ENCODE measurements at places on chromosomes 5 and 9.

- no peak for DNase-seq
Measured at GRCh38 chr9:83754383-83754977, 46.7 kb upstream of the UBQLN1 start.

- DNase-seq = no peak
Measured at GRCh38 chr9:76198336-76198735, 195.9 kb downstream of the RFK start.

DNA sequence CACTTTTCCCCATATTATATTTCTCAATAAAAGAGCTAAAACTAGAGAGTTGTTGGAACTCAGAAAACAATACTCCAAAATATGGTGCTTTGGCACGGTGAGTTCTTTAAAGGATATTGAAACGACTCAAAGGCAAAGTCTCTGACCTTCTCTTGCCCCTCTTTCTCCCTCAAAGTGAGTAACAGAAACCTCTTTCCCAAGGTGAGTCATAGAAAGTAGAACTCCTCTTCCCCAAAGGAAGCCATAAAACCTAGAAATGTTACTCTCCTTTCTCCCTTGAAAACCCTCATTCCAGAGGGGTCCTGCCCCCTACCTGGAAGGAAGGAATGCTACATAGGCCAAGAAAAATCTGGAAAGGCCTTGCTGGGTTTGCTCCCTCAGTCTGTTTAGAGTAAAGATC, 47.5 kb downstream of the RAPGEF6 start:
- no peak for DNase-seq

DNA sequence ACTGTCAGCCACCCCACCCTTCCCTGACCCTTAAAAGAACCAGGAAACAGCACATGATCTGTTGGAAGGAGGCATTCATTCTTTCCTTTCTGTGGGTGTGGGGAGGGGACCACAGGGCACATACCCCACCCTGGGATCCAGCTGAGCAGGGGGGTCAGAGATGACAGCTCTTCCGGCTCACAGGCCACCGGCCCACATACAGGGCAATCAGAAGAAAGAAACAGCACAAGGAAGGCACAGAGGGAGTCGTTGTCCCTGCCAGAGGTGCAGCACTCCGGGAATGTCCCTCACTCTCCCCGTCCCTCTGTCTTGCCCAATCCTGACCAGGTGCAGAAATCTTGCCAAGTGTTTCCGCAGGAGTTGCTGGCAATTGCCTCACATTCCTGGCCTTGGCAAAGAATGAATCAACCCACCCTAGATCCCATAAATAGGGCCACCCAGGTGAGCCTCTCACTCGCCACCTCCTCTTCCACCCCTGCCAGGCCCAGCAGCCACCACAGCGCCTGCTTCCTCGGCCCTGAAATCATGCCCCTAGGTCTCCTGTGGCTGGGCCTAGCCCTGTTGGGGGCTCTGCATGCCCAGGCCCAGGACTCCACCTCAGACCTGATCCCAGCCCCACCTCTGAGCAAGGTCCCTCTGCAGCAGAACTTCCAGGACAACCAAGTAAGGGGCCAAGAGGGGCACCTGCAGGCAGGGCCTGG, at the start of gene LCN2:
LCN2 (plus strand) TSS at position 453 of the 701 bp plus-strand sequence; CDS start at position 526, 73 bp downstream.
- DNase-seq = no peak

DNA sequence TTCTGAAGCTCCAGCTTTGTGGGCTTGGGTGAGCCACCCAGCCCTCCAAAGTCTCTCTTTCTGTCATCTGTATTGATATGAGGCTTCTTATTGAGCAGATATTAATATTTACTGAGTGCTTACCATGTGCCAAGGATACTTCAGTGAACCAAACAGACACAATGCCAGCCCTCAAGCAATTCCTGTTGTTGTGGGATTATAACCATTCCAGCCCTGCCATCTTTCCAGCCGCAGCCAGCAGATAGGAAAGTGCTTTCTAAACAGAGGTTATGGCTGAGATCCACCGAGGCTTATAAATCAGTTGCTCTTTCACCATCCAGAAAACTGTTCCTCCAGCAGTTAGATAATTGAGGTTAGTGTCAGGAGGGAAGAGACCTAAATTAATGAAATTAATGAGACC, 137.7 kb upstream of the ALDH1B1 start:
- DNase-seq = no peak

DNA sequence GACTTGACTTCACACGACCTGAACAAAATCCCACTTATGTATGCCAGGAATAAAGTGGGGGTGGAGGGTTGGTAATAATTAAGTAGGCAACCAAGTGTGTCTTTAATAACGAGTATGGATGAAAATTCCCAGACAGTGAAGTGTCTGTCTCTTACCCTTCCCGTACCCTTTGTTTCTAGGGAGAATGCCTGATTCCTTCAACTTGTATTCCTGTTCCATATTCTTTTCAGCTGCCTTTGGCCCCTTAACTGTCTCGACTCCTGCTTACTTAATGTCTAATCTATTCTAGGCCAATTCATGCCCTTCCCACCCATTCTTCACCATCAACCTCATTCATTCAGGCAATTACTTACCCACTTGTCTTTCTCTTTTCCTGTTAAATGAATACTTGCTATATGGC, 380.5 kb downstream of the RAB3C start:
- no peak for DNase-seq

GRCh38 chr5:2917524-2917923, 166.0 kb upstream of the IRX2 start:
- DNase-seq = no peak

DNA sequence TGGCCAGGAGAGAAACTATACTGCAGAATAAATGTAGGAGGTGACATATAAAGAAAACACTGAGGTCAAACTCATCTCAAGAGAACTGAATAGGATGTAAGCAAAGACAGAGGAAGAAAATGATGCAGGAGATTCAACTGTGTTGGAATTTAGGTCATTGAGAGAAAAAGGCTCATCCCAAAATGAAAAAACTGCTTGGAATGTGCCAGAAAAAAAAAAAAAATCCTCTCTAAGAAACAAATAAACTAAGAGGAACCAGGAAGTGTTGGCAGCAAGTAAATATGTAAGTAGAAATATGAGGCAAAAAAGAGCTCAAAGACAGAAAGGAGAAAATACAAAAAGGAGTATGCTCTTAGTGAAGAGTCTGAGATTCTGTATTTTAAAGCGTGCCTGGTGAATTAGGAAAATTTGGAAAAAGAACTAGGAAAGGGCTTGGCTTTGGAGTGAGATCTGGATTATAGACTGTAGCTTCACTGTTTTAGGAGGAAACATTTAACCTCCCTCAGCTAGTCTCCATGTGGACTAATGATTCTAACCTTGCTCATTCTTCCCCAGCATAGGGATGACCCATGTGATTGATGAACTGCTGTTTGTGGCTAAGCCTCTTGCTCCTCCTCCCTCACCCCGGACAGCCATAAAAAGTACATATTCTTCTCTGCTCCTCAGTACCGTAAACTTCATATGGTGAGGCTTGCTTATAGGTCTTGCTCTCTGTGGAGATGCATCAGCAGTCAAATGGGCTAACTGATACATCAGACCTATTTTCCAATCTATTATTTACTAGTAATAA, 185.6 kb upstream of the POU5F2 start:
- DNase-seq = no peak

DNA sequence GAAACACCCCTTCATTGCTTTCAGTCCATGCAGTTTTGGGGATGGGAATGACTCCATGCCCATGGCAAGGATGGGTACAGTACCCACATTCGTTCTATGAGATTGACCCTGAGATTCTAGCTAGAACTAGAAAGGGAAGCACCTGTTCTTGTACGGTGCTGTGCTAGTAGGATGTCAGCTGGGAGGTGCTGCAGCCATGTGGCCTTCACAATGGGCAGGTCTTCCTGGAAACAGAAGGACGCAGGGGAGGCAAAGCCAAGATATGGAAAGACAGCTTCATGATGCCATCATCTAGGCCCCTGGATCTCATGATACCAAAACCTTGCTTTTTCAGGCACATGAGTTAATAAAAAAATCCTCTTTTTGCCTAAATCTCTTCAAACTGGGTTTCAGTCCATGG, 10.5 kb upstream of the FGF1 start:
- DNase-seq = no peak

DNA sequence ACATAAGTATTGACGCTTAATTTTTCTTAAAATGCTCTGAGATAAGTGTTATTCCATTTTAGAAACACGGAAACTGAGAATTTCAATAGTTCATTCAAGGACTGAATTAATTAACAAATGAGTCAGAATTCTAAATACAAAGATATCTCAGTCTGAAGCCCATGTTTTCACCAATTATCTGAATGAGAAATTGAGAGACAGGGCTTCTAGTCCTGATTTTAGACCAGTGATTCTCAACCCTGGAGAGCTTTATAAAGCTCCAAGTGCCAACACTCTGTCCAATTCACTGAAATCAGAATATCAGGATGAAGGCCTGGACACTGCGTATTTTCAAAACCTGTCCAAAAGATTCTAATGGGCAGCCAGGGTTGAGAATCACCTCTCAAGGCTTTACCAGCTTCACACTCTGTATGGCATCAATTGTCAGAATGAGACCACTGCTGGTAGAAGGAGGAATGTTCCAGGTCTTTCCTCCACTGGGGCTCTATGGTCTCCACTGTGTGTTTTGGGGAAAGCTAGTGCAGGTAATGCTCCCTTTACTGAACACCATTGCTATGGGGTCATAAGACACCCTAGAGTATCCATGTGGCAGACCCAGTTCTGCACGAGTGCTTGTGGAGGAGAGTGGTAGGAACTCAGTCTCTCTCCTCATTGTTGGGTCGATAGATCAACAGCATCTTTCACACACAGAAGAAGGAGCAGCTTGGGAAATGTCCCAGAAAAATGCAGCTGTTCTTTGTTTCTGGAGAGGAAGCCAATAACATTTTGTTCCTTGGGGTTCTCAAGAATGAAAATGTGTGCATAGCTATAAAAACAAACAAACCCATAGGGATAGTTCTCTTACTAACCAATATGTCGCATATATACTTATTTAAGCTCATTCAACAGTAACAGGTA, 99.7 kb upstream of the OSMR start:
- DNase-seq = no peak

DNA sequence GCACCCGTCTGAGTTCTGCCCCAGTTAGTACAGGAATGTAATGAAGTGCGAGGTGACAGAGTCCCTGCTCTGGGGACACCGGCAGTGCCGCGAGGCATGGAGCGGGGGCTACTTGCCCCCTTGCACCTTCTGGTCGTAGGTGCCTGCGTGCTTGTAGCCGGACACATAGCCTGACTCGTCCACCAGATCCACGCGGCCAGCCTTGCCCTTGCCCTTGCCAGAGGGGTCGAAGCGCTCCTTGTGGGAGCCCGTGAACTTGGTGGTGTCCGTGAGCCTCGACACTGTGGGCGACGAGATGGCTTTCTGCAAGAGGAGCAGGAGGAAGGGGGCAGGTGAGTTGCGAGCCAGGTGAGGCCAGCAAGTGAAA, 28.2 kb downstream of the TPPP start:
- DNase-seq = no peak

GRCh38 chr9:117864385-117865057, 160.3 kb downstream of the TLR4 start:
- DNase-seq = no peak

- DNase-seq = no peak
Measured at GRCh38 chr5:108516785-108517184, 134.9 kb upstream of the FBXL17 start.

DNA sequence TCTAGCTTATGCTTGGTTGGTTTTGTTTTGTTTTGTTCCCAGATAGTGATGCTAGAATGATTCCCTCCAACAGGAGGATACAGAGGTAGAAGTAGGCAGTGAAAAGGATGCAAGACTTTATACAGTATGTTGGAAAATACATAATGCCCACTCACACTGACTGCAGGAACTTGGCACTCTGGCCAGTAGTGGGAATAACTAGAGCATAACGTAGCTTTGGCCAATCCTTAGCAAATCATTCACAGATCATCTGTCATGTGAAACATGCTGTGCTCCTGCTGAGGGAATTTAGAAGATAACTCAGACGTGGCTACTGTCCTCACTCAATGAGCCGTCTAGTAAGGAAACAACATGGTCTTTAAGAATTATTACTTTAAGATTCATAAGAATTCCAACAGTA, 13.5 kb downstream of the CFAP90 start:
- DNase-seq = no peak

DNA sequence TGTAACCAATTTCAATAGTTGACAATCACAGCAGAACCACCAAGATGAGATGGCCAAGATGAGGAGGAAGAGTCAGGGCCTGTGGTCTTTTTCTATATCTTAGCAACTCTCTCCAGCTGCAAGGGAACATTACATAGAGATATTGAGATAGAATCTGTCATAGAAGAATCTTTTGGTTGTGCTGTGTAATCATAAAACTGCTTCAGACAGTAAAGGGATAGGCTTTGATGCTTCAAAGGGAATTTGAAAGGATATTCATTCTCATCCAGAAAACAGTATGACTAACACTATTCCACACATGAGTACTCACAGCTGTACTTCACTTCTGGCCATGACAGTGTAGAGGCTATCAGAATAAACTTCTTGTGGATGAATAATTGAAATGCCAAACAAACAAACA, 145.9 kb downstream of the YIPF5 start:
- no peak for DNase-seq

GRCh38 chr5:1208221-1208742, 6.9 kb downstream of the SLC6A19 start:
- no peak for DNase-seq

DNA sequence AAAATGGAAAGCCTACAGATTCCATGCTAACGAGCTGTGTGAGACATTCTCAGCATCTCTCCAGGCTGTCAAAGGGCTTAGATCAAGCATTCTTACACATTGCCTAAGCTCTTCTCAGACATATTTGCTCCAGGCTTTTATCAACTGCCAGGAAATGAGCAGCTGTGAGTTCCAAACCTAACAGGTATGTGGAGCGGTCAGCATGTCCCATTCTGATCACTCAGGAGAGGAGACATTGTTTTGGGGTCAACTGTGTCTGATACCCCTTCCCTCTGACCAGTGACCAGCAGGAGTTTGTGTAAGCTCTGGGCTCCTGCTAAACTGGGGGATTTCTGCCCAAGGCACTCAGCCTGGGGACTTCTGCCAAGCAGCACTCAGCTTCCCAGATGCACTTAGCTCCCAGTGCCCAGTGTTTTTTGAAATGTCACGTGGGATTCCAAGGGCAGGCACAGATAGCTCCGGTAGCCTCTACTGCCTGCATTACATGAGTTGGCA, 229.1 kb downstream of the SEC61B start:
- no peak for DNase-seq

GRCh38 chr5:82439750-82440445, 161.7 kb upstream of the RPS23 start:
- DNase-seq = no peak

GRCh38 chr5:89471541-89471940, 588.6 kb upstream of the MEF2C start:
- DNase-seq = no peak

All from activated naive CD4-positive, alpha-beta T cell (primary cell).